ENCODE measurements at places on chromosomes 6 and 20. TPM values are rescaled to one million over a fixed set of nuclear protein-coding genes. Genes with fewer than 3 reads are reported as not detected.

Gene GSTA4
- total RNA-seq, result 14.1 TPM

Gene TAPBP
- total RNA-seq, result 179 TPM

Gene TXLNB
- total RNA-seq, result 0.11 TPM

Gene WFDC5
- not detected for total RNA-seq

Gene MYH7B
- total RNA-seq, result 0.38 TPM

Gene PAK5
- not detected for total RNA-seq

Gene IMPG1
- total RNA-seq, result not detected

Gene IPCEF1
- total RNA-seq, result 23.6 TPM

Gene FHL5
- total RNA-seq, result not detected

Gene TDRD6
- not detected for total RNA-seq

DNA sequence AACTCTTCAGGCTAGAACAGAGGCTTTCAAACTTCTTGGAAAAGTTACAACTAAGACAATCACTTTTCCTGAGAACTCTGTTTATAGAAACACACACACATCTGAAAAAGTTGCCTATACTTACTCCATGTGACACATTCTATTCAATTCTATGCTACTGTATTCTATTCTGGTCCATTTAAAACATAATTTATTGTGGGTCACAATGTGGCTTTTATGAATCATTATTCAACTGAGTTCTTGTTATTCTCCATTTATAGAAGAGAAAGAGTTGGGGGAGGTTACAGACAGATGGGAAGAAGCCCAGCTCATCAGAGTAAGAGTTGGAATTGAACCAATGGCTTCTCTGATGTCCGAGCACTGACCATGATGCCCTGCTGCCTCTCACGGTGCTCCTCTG lies 21.6 kb upstream of the BCAS1 start:
- DNase-seq, result no peak

DNA sequence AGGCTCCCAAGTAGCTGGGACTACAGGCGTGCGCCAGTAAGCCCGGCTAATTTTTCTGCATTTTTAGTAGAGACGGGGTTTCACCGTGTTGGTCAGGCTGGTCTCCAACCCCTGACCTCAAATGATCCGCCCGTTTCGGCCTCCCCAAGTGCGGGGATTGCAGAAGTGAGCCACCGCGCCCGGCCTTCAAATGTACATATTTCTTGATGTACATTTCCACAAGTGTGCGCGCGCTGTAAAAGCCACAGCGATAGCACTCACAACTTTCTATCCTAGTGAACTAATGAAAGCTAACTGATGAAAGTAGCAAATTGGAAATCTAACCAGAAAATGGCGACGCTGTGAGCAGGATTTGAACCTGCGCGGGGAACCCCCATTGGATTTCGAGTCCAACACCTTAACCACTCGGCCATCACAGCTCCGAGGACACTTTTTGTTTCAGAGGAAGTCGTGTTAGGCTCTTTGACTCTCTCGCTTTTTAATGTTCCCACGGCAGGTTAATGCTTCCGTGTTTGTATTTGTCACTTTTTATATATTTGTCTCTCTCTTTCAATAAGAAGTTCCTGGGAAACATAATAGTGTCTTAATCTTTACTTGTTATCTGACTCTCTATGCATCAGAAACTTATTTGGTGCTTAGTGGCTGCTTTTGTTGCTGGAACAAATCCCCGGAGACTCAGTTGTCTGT lies 199.4 kb upstream of the ZNF184 start:
- peak; percentile 78 for DNase-seq

- peak; percentile 93 for DNase-seq
Measured at GRCh38 chr6:90458353-90459224, 128.3 kb downstream of the MAP3K7 start.

DNA sequence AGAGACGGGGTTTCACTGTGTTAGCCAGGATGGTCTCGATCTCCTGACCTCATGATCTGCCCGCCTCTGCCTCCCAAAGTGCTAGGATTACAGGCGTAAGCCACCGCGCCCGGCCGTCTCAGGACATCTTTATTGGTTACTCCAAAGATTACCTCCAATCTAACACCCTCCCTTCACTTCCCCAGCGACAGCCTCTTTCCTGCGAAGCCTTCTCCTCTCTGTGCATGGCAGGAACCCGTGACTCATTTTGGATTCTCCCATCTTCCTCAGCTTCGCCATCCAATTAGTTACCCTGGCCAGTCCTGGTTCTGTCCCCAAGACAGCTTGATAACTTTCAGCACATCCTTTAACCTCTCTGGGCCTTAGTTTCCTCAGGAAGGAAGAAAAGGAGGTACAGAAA lies 51.3 kb upstream of the TOX2 start:
- DNase-seq, result no peak

DNA sequence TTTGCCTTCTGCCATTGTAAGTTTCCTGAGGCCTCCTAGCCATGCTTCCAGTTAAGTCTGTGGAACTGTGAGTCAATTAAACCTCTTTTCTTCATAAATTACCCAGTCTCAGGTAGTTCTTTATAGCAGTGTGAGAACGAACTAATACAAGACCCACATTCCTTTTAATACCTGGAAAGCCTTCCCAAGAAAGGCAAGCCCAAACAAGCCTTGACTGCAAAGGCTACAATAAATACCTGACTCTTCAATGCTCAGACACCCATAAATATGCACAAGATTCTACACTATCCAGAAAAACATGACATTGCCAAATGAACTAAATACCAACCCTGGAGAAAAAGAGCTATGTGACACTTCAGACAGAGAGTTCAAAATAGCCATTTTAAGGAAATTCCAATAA lies 338.8 kb downstream of the HAO1 start:
- DNase-seq, result no peak

- DNase-seq, result peak; percentile 54
Measured at GRCh38 chr6:52815167-52816092, 11.8 kb upstream of the GSTA1 start.

GRCh38 chr6:32852844-32853540 lies 512 bp downstream of the TAP1 start:
- DNase-seq, result peak; percentile 84

DNA sequence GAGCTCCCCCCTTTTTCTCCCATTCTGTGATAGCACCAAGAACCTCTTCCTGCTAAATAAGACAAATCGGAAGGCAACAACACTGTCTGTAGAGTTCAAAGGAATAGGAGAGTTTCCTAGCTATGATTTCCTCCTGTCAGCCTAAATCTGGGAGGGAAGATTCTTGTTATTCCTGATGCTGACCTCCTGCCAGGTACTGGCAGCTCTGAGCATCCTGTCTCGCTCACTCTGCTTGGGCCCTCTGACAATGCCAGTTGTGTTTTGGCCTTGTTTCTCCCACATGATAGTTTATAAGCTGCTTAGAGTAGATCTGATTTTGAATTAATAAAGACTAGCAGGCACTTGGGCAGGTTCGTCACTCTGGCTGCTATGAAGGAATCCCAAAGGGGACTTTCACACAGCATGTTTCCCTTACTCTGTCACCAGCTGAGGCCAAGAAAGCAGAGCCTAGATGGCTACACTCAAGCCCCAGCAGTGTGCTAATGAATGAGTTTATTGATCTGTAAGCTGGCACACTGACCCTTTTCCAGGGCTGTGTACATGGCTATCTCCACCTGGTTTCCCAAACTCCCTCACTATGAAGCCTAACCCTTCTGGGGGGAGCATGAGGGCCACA lies 52.3 kb downstream of the UQCC1 start:
- no peak for DNase-seq

DNA sequence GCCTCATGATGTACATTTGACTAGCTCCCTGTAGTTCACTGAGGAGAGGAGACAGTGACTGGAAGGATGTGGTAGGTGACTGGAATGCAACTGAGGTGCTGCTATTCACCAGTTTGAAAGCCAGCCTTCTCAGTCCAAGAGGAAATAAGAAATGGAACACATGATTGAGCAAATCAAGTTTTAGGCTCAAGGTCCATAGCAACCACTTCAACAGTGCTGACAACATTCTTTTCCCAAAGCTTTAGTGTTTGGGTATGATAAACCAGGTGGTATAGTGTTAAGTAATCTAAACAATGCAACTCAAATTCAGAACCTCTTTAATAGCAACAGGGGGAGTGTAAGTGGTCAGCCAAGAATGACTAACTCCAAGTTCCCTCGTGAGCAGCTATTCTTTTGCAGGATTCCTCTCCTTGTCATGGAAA lies 9.2 kb downstream of the ZHX3 start:
- DNase-seq, result no peak

- no peak for DNase-seq
Measured at GRCh38 chr6:2036710-2037023, 208.7 kb downstream of the GMDS start.

GRCh38 chr6:72321788-72322187 lies 300.1 kb upstream of the KCNQ5 start:
- DNase-seq, result no peak

- no peak for DNase-seq
Measured at GRCh38 chr6:82484737-82485626, 121.4 kb downstream of the TPBG start.

DNA sequence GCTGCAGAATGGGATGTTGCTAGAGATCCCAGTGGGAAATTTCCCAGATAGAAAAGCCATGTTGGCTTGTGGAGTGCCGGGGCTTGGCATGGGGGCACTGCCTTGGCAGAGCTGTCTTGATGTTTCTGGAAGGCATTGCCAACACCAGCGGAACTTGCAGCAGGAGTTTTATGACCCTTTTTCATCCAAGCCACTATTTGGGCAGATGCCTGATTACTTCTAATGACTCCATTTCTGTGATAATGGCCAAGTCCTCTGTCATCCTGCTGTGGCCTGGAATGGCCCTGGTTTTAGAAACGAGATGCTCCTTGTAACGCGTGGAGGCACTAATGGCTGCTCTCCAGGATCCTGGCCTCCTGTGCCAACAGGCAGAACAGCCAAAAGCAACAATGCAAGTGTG lies 229.0 kb downstream of the ZNF217 start:
- DNase-seq, result no peak

GRCh38 chr6:157479464-157480303 lies 98.7 kb downstream of the ZDHHC14 start:
- no peak for DNase-seq

DNA sequence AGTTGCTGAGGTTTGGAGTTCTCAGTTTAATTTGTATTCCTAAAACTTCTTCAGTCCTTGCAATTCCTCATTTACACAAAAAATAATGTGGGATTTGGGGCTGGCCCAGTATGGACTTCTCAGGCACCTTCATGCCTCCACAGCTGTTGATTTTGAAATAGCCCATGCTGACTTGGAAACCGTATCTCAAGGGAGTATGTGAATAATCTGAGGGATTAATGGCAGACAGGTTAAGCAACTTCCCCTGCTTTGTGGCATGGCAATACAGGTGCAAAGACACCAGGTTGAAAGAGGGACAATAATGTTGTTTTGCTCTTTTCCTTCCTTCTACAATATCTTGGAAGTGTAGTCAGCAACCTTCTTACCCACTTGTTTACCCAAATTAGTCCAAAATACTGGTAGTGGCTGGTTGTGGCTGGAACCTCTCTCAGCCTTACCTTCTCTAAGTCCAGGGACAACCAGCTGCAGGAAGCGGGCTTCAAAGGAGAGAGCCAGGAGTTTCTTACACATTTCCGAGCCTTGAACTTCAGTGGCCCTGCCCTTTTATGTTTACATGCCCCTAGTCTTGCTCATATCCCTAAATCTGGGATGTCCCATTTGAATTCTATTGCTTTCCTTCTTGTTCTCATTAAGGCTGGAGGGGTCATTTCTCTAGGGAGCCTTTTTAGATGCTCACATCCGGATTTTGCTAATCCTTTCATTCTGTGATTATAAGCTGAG lies 44.1 kb upstream of the ADGRF1 start:
- no peak for DNase-seq

DNA sequence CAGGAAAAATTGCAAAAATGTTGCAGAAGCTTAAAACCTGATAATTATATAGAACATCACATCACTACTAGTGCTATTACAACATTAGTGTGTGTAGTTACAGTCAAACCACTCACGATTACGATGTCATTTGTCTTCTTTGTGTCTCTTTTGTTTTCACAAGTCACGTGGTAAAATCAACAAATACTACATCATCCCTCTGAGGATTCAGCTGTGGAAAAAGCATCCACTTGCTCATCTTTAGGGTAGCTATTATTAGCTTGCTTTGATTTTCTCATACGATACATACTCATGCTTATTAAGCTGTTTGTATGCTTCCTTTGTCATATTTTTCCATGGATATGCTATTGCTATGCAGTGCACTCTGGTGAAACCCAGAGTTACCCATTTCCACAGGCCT lies 22.2 kb upstream of the ATXN1 start:
- DNase-seq, result no peak

DNA sequence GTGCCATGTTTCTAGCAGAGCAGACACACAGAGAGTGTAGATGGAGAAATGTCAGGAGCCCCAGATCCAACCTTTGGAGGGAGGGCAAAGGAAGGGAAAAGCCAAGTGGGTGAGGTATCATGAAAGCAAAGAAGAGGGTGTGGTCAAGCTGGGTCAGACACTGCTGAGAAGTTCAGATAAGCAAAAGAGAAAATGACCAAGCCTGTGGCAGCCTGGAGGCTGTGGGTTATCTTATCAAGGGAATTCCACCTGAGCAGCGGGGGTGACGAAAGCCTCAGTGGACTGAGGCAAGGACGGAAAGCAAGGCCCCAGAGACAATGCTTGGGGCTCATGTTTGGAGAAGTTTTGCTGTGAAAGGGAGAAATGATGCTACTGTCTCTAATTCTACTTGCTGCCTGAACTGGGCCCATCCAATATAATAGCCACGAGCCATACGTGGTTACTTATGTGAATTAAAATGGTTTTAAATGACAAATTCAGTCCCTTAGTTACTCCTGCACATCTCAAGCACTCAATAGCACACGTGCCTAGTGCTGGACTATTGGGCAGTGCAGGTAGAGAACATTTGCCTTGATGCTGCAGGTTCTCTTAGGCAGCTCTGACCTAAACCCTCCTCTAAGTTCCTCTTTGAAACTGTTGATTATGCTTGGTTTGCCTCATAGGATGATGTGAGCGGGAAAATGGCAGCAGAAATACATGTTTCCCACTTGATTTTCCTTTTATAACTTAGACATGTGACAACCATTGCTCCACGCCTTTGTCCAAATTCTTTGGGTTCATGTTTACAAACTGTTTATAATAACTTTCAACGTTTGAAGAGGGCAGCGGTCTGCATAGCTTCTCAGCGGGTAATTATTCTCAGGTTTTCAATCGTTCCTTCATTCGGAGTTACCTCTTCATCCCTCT lies 63.7 kb downstream of the SLC22A23 start:
- DNase-seq, result no peak

DNA sequence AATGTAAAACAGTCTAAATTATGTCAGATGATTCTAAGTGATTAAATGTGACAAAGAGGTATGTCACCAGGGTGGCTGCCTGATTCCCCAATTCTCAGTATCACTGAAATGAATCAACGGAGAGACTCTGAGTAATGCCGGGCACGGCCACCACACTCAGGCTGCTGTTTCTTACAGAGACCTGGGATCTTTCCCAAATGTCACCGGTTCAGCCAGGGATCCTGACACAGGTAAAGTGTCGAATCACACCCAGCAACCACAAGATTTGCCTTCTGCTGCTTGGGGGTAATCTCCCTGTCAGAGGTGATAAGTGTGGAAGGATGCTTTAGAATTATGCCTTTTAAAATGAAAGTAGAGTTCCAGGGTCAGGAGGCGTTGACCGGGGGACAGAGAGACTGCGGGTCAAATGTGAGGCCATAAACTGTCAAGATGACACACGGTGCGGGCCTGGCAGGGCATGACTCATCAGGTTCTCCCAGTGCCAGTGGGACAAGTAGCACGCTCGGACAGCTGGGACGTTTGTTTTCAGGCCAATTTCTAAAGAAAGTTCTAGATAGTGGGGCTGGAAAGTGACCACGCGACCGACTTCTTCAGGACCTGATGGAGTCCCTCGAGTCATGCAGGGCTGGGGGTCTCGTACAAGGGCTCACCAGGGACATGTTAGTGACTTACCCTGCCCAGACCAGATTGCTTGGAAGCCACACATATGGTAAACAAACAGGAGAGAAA lies 48.9 kb downstream of the PRDM1 start:
- DNase-seq, result peak; percentile 44

GRCh38 chr6:33840048-33840926 lies 36.5 kb upstream of the MLN start:
- peak; percentile 68 for DNase-seq

Measured in activated CD8-positive, alpha-beta T cell treated with anti-CD3 and anti-CD28 coated beads for 36 hours (primary cell).